ENCODE measurements at places on chromosomes 6 and 20.

DNA sequence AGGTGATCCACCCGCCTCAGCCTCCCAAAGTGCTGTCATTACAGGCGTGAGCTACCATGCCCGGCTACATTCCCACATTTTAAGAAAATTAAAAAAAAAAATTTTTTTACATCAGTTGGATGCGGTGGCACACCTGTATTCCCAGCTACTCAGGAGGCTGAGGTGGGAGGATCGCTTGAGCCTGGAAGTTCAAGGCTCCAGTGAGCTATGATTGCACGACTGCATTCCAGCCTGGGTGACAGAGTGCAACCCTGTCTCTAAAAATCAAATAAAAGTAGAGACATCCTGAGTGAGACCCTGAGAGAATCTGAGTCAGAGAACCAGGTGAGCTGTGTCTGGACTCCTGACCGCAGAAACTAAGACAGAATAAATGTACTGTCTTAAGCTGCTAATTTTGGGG, 38.8 kb downstream of the PIM1 start:
- DNase-seq = no peak

GRCh38 chr6:6515691-6516607, 72.6 kb upstream of the LY86 start:
- no peak for DNase-seq

DNA sequence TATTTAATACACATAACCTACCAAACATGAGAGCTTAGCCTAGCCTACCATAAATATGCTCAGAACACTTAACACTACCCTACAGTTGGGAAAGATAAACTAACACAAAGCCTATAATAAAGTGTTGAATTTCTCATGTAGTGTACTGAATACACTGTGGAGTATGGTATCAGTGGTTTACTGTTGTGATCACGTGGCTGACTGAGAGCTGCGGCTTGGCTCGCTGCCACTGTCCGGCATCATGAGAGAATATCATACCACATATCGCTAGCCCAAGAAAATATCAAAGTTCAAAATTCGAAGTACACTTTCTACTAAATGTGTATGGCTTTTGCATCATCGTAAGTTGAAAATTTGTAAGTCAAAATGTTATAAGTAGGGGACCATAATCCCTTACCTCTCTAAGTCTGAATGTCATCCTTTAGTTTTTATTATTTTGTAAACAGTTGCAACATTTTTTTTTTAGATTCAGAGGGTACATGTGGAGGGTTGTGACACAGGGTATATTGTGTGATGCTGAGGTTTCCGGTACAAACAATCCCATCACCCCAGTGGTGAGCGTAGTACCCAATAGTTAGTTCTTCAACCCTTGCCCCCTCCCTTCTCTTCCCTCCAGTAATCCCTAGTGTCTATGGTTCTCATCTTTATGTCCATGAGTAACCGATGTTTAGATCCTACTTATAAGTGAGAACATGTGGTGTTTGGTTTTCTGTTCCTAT, 14.6 kb upstream of the TAAR1 start:
- no peak for DNase-seq

- no peak for DNase-seq
Measured at GRCh38 chr6:45586216-45587171, 208.8 kb upstream of the SUPT3H start.

DNA sequence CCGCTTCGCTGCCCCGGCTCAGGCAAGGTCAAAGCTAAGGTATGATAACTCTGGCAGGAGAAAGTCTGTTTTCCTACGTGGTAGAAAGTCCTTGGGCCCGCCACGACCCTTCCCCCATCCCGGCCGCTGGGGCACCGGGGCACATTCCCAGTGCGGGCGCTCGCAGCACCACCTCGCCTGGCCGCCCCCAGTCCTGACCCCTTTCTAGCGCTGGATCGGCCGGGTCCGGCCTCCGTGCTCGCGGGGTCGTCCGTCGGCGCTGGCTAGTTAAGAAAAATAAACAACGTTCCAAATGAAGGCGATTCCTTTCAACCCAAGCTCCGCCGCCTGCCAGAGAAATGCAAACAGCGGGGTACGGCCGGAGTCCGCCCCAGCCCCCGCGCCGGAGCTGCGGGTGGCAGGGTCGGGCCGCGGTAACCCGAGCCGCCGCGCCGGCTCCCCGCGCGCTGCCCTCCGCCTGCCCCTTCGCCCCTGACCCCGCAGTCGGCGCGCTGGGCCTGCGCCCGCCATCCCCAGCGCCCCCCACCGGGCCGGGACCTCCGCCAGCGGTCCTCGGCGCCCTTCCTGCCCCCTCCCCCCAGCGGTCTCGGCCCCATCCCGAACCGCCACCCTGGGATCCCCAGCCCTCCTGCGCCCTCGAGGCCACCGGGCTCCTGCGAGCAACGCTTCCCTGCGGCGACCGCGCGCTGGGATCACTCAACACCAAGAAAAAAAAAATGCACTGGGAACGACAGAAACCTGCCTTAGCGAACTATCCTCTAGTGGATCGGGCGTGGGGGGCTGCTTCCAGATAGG, 37.6 kb downstream of the NCR2 start:
- DNase-seq = no peak

DNA sequence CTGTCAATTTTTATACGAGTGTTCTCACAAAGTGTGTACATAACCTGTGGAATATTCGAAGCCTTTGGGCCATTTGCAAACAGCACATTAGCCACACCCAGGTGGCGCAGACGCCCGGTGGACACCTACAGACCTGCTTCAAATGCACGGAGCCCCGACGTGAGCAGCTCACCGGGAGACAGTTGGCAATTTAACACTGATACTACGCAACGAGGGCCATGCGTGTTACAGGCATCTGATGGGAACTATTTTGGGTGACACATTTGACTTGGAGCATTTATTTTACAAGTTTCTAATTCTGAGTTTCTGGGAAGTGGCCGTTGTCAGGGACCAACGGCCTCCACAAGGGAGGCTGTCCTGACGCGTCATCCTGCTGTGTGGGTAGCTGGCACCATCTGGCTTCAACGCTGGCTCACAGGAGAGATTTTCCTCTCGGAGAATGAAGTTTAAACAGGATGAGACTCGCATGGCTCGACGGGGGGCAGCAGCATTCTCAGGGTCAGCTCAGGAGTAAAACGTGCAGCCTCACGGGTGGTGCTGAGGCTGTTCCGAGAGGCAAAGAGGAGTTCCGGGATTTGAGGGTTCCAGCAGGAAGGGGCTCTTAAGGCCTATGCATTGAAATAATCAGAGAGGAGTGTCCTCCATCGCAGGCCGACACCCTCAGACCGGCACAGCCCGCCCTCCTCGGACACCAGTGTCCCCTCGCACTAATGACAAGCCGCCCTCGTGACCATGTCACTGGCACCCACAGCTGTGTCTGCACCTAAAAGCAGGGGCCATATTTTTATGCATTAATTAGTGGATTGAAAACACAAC, 207.4 kb downstream of the DLL1 start:
- peak; percentile 28 for DNase-seq

DNA sequence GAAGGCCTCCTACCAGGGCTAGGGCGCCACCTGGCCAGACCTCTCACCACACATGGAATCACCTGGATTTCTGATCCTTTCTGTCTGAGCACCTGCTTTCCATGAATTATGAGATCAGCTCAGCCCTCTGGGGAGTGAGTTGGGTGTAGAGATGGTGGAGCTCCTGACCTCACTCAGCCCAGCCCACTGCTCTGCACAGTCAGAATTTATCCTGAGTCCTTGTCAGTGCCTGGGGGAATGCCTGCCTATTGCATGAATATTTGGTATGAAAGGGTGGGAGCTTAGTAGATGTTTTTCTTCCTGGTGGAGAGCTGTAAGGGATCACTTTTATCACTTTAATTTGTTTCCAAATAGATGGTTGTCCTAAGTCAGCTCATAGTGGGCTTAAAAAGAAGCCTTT, 47.5 kb downstream of the DTD1 start:
- DNase-seq = no peak

DNA sequence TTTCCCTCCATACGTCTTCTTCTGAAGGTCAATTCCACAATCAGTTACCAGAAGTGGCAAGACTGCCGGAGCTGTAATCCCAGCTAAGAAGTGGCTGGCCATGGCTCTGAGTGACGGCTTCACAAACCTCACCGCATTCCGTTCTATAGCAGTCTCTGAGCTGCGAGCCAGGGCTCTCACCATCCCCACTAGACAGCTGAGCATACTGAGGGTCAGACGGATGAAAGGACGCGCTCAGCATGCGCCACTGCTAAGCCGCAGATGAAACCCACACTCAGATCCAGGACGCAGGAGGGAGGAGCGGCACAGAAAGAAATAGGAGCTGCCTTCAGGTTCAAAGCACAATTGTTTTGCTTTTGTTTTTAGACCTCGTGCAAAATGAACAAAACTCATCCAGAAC, 97.9 kb downstream of the ANKRD60 start:
- no peak for DNase-seq

DNA sequence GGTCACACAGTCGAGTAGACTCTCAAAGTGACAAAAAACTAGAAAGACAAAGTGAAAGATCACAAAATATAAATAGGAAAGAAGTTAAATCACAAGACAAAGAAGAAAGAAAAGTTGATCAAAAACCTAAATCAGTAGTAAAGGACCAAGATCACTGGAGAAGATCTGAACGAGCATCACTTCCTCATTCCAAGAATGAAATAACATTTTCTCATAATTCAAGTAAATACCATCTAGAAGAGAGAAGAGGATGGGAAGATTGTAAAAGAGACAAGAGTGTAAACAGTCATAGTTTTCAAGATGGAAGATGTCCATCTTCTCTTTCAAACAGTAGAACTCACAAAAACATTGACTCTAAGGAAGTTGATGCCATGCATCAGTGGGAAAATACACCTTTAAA, 31.6 kb upstream of the GJA10 start:
- DNase-seq = no peak

DNA sequence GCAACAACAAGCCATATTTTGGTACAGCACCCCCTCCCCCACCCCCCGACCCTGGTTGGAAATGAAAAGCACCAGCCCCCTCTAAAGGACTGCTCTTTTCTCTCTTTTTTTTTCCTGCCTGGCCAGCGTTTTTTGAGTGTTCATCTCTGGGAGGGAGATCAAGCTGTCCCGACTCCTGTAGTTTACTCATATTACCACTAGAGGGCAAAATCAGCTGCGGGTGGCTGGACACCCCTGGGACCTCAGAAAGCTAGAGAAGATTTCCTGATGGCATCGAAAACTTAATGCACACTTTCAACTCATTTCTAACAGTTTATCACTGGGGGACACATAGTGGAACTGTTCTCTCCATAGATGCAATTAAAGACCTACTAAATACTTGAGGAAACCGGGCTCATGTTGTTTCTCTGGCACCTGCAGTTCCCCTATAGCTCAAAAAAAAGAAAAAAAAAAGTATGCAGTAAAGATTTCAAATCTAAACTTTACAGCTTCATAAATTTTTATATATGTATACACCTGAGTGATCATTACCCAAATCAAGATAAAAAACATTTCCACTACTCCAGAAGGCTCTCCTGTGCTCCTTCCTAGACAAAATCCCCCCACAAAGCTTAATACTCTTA, 24.4 kb downstream of the CNBD2 start:
- no peak for DNase-seq

GRCh38 chr20:18005170-18005989, 36.6 kb downstream of the MGME1 start:
- no peak for DNase-seq

DNA sequence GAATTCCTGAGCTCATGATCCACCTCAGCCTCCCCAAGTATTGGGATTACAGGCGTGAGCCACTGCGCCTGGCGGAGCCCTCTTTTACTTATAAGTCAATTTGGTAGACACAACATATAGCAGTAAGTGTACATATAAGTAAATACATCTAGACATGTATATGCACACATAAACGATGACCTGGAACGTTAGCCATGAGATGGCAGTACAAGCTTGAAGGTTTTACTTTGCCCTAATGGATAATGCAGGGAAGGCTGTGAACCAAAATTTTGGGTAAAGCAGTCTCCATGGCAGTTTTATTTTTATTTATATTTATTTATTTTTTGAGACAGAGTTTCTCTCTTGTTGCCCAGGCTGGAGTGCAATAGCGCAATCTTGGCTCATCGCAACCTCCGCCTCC, 2.4 kb upstream of the GNMT start:
- no peak for DNase-seq

GRCh38 chr6:83354747-83355146, 76.1 kb downstream of the ME1 start:
- no peak for DNase-seq

- no peak for DNase-seq
Measured at GRCh38 chr6:123062670-123063069, 66.6 kb downstream of the CLVS2 start.

DNA sequence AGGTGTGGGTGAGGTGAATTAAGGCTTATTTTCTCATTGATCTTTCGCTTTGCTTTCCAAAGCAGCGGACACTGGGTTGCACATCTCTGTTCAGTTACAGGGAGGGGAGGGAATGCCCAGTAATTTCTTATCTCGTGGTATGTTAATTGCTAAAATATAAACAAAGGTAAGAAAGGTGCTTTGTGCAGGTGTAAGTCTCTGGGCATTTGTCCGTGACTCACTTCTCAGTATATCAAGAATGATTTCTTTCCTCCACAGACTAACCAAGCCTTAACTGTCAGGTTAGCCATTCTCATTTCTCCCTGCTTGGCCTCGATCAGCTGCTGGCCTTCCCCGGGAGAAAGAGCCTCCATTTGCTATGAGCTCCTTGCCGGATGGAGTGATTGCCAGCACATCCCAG, 862.1 kb downstream of the KIF16B start:
- no peak for DNase-seq

DNA sequence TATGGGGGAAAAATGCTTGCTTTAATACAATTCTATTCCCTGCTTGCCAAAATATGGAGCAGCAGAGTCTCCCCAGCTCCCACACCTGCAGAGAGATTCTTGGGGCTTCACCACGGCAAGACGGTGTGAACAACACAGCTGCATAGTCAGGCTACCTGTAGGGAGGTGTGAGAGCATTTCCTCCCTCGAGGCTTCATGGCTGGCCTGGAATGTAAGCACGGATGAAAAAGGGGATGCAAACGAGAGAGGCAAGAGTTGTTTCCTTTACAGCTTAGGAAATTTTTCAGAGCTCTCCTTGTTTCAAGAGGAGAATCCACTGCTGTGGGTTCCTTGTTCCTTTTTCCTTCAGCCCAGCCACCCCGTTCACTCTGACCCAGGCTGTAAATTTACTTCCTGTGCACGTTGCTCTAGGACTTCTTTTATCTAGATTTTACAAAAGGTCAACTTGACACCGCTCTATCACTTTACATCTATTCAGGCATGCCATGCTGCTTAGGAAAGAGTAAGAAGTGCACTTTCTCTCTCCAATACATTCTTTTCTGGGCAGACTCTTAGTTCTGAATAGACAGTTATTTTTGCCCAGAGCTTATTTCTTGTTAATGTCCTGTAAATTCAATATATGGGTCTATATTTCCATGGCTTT, 197.1 kb downstream of the KHDC1L start:
- DNase-seq = no peak

- no peak for DNase-seq
Measured at GRCh38 chr6:136979206-136979605, 57.1 kb downstream of the SLC35D3 start.
